ENCODE measurements at places on chromosomes 6 and 20.
A peak's percentile ranks its signal among the peaks of the same experiment; 100 is the strongest.

DNA sequence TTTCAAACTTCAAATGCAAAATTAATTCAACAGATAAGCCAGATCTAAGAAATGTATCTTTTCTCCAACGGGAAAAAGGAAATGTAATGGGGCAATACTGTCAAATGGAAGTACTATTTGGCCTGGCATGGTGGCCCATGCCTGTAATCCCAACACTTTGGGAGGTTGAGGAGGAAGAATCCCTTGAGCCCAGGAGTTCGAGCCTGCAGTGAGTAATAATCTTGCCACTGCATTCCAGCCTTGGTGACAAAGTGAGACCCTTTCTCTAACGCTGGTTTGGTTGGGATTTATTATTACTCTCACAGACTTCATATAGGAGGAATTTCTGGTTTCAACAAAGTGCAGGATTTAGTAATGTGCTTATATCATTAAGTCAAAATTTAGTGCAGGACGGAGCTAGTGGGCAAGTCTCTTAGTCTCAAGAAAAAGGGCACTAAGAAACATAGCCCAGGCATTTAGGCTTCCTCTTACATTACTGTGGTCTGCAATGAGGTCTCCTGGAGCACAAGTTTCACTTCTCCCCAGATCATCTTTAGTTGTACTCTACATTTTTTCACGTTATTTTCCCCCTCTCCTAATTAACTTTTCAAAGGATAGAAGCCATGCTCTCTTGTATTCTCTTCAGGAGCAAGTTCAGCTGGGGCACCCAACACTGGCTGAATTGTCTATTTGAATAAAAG lies 23.1 kb downstream of the TRIM27 start:
- DNase-seq = no peak

- no peak for DNase-seq
Observed at GRCh38 chr20:47647994-47648393, 137.3 kb downstream of the SULF2 start.

- no peak for DNase-seq
Observed at GRCh38 chr20:20531283-20531682, 163.4 kb downstream of the INSM1 start.

- no peak for DNase-seq
Observed at GRCh38 chr6:6661684-6662083, 73.2 kb downstream of the LY86 start.

- no peak for DNase-seq
Observed at GRCh38 chr6:4582506-4583417, 193.4 kb upstream of the CDYL start.

DNA sequence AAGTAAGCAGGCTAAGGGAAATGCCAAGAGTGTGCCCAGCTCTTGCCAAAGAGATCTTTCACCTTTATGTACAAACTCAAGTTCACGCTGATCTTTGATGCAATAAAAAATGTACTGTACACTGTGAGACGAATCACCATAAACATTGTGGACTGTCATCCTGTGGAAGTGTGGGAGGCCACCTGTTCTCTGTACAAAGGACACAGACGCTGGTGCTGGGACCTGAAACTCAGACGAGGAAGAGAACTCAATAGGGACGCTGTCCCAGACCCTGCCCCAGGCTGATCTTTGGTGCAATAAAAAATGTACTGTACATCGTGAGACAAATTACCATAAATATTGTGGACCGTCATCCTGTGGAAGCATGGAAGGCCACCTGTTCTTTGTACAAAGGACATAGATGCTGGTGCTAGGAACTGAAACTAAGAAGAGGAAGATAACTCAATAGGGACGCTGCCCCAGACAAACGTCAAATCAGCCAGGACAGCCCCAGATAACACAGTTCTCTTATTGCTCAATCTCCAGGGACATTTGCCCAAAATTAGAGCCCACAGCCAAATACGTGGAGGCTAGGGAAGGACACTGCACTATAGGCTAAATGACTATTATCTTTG lies 312.7 kb upstream of the SGK1 start:
- no peak for DNase-seq

GRCh38 chr6:32565511-32565910 lies 24.1 kb downstream of the HLA-DRB1 start:
- no peak for DNase-seq

GRCh38 chr6:1068068-1068467 lies 243.8 kb upstream of the FOXQ1 start:
- no peak for DNase-seq

DNA sequence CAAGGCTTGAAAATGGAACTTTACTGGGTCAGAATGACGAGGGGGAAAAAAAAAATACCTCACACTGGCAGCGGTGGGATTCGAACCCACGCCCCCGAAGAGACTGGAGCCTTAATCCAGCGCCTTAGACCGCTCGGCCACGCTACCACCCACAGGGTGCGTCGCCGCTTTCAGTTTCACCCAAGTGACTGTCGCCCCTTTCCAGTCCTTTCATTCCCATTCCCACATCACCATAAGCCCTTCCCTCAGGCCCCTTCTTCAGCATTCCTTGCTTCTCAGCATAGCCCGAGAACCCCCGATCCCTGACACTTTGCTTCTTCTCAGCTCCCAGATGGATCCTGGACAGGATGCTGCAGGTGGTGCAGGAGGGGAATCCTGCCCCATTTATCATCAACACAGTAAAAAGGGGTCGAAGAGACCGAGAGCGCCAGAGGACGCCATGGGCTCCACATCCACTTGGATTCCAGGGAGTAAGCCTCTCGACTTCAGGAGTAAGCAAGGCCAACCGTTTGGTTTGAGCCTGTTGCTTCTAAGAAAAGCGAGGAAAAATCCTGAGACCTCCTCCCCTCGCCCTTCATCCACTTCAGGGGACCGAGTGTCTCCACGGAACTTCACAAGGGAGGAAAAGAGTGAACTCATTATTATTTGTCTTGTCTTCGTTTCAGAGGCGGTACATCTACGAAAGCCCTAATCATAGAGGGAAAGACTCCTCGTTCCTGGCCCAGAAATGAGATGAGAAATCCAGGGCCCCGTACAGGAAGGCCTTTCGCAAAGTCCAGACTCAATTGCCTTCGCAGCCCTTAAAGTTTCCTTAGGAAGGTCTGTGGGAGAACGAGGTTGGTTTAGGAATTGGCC lies 20.0 kb upstream of the TRIM27 start:
- peak; percentile 72 for DNase-seq

DNA sequence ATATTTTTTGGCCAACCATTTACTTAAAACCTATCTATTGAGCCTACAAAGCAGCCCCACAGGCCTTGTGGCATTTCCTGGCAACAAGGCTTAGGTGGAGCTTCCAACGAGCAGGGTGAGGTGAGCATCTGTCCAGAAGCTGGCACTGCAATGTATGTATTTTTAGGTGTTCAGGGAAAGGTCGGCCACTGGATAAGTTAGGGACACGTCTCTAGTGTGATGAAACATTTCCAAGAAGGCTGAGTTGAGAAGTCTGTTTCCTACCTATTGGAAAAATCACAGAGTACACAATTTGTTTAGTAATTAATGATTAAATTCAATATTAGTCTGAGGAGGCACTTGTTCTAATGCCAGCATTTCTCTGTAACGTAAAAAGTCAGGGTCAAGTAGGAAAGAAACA lies 17.8 kb upstream of the RCAN2 start:
- DNase-seq = no peak

DNA sequence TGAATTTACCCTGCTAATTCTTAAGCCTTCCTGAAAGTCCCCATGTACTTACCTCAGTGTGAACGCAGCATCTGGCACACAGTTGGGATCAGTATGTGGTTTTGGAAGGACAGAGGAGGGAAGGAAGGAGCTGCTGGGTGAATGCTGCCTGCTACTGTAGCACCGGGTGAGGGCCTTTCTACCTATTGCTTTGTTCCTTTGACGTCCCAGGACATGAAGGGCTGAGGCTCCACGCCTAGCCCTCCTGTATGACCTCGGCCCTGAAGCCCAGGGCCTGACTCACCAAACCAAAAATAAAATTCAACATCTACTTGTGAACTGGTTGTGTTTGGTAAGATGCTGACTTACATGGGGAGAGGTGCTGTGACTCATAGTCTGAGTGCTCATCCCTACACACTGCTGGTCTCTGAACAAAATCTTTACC lies 51.1 kb downstream of the ARID1B start:
- no peak for DNase-seq

DNA sequence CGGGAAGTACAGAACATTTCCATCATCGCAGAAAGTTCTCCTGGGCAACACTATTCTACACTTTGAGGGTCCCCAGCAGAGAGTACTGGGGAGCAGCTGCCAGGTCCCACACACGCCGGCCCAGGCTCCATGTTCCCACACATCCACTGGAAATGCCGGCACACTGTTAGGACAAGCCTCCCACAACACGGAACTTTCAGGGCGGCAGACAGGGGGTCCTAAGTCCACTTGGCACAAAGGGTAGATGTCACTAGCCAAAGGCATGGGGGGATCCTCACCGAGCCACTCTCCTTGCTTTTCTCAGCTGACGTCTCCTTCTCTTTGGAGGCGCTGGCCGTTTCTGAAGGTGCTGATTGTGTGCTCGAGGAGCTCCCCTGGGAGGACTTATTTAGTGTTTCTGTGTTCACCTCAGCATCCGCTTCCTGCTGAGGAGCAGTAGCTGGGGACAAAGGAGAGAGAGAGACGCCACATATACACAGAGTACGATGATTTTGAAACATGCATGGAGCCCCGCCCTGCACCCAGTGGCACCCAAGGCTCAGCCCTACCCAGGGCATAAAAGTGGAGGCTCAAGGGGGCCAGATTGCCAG lies 135.4 kb downstream of the ZMYND8 start:
- no peak for DNase-seq

DNA sequence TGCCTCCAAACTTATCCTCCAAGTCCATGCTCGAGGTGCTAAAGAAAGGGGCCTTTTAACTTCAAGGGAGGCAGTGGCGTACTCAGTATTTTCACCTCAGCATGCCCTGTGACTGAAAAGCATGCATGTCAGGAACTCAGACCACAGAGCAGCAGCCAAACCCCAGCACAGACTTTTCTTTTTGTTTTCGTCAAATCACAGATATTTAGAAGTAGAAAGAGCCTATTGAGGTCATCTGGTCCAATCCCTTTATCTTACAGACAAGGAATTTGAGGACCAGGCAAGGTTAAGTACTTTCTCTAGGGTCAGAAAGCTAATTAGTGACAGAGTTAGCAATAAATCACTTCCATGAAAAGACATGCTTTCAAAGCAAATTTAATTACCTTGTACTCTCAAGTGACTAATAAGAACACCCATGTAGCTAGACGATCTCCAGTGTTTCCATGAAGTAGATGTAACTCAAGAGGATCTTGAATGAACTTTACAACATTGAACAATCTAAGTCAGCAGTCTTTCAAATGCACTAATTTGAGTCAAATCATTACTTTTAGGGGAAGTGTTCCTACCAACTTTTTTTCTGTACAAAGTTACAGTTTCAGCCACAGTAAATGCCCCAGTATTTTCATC lies 35.9 kb downstream of the MOXD1 start:
- DNase-seq = no peak
